ELR (cell line): ENCODE measurements at places on chromosomes 6 and 20.

- DNase-seq, result peak; percentile 78
Measured at GRCh38 chr6:131733376-131734016, 22.7 kb upstream of the CTAGE9 start.

DNA sequence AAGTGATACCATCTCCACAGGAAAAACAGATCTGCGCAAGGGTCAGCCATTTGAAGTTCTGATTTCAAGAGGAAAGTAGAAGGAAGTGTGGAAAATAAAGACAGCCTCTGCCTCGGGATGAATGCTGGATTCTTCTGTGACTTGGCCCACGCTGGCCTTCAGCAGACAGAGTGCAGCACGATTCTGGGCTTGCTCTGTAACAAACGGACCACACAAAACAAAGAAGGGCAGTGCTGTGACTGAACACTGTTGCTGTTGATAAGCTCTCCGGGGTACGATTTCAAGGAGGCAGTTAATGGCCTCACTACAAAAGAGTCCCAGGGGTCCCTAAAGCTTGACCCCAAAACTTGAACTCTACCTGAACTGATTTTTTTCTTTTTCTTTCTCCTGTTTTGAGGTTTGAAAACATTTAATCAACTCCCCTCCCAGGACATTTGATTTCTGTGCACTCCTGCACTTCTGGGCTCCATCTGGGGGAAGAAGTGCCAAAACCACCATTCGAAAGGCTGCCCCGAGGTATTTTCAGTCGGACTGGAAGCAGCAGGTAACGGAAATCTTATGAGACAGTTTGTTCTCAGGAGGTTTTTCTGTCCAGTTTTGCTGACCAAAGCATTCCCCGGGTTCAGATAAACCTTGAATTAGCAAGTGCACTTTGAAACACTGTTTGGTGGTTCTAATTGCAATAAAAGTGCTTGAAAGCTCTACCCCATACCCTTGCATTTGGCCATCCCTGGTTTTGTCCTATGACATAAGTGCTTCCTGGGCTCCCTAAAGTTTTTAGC lies 189.6 kb downstream of the MYLK4 start:
- DNase-seq, result no peak

DNA sequence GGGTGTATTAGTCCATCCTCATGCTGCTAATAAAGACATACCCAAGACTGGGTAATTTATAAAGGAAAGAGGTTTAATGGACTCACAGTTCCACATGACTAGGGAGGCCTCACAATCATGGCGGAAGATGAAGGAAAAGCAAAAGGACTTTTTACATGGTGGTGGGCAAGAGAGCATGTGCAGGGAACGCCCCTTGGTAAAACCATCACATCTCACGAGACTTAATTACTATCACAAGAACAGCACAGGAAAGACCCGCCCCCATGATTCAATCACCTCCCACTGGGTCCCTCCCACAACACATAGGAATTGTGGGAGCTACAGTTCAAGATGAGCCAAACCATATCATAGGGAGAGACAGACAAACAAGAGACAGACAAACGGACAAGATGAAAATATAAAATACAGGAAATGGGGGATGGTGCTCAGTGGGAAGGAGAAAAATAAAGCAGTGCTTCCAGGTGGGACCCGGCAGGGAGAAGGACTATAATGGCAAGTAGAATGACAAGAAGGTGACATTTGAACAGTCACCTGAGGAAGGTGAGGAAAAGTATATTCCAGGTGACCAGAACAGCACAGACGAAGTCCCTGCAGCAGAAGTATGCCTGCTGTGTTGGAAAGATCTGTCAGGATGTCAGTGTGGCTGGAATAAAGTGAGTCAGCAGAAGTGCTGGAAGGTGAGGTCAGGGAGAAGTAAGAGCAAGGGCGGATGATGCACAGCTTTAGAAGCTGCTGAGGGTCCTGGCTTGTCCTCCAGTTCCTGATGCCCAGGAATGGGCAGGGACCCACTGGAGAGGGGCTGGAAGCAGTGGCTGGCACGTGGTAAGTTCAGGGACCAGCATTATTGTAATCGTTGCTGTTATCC lies 61.1 kb downstream of the SLC2A10 start:
- DNase-seq, result peak; percentile 49

- peak; percentile 28 for DNase-seq
Measured at GRCh38 chr6:56065408-56065807, 182.0 kb downstream of the COL21A1 start.

GRCh38 chr6:951399-952181 lies 258.7 kb upstream of the EXOC2 start:
- no peak for DNase-seq

DNA sequence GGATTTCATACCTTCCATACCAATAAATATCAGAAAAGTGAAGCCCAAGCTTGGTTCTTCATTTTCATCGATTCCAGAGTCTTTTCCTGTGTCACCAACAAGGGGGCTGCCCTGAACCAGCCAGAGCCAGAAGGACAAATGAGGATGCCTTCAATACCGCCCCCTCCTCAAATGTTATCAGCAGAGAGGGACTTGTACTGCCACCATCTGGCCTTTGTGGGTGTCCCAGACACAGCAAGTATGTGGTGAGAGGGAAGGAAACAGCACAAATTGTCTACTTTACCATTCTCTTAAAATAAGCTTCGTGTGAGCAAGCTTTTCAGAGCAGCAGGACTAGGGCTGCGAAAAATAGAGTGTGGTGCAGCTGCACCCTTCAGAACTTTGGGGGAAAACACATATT lies 165.3 kb downstream of the SOBP start:
- DNase-seq, result no peak

DNA sequence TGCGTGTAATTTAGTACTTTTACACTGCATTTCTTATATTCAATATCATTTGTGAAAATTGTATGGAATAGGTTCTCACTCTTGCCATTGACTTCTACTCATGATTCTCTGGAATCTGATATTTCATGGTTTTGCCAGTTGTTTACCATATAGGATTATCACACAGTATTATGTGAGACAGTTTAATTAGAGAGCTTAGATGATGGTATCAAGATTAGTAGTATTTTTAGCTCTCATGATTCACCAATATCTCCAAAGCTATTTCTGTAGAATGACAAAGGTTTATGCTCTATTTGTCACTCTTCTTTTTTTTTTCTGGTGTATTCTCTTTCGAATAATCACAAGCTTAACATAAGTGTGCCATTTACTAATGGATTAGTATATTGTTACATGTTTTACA lies 45.9 kb downstream of the EPHA7 start:
- no peak for DNase-seq

DNA sequence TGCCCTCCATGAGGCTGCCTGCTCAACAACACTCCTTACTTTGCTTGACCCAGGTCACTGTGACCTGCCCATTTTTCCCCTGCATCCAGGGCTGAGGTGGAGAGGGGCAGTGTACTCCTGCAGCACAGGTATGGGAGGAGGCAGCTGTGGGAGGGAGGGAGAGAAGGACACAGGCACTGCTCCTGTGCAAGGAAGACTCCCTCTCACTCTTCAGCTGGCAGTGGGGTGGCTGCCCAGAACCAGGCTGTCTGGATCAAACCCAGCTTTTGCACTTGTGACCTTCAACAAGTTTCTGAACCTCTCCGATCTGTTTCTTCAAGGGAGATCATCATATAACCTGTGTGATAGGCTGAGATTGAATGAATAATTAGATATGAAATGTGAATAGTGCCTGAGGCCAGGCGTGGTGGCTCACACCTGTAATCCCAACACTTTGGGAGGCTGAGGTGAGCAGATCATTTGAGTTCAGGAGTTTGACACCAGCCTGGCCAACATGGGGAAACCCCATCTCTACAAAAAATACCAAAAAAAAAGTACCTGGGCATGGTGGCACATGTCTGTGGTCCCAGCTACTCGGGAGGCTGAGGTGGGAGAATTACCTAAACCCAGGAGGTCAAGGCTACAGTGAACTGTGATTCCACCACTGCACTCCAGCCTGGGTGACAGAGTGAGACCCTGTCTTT lies 14.1 kb downstream of the TGIF2 start:
- no peak for DNase-seq

GRCh38 chr6:17039266-17039665 lies 62.6 kb upstream of the STMND1 start:
- DNase-seq, result no peak

- peak; percentile 26 for DNase-seq
Measured at GRCh38 chr6:132708771-132709170, 5.1 kb downstream of the VNN1 start.
